Activated CD4-positive, alpha-beta T cell treated with anti-CD3 and anti-CD28 coated beads, Interleukin-2, amount 50 U/mL, for 1 hour (primary cell): ENCODE measurements at places on chromosomes 12 and 14.

DNA sequence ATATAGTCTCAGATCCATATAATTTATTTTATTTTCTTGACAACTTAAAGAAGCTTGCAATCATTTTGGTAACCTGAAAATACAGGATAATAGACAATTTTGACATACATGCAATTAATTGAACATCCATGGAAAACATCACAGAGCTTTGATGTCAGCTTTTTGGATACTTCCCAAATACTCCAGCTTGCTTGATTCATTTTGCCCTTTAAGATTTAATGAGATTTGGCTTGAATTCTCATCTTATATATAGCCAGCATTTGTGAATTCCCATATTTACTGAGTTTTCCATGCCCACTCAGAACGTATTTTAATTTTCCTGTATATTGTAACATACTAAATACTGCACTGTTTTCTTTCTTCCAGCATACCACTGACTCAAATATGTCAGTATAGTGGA is 803.0 kb upstream of the MGAT4C start:
- no peak for DNase-seq

DNA sequence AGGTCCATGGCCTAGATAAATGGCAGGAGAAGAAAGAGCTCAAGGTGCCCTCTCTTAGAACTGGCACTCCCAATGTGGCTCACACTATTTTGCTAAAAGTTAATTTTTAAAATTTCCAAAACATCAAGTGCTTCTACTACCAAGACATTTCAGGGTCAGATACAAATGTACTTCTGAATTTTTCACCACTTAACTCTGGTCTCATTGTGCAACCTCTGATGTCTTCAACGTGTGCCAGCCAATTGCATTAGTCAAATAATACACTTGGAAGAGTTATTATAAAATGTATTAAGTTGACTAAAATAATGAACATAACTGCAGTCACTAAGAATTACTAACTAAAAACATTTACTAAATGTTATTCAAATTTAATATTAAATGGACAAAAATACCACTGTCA is 41.3 kb downstream of the SLC25A47 start:
- no peak for DNase-seq

- no peak for DNase-seq
These were observed 518.3 kb downstream of the NRXN3 start for GRCh38 chr14:78688503-78688902.

DNA sequence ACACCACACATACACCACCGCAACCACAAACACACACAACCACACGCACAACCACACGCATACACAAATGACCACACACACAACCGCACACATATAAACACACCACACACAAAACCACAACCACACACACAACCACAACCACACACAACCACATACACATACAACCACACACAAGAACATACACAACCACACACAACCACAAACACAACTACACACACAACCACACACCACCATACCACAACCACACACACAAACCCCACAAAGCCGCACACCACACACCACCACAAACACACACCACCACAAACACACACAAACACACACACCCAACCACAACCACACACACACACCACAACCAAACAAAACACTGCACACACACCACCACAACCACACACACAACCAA is 107.5 kb upstream of the FZD10 start:
- no peak for DNase-seq

GRCh38 chr12:89239534-89239933 is 112.8 kb downstream of the DUSP6 start:
- DNase-seq, result no peak

DNA sequence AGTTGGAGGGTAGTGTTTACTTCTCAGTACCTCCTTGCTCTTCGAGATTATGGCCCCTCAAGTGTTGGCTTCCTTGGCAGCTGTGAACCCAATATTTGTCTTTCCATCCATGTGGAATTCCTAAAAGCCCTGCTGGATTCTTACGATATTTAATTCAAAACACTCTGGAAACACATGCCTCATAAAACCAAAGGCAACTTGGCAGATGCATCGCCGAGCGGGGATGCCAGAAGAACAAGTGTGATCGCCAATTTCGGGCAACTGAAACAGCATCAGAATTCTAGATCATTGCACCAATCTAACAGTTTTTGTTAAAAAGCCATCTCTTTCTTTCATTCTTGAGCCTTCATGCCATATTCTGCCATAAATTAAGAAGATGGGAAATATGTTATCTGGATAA is 934.4 kb downstream of the AACS start:
- DNase-seq, result no peak

DNA sequence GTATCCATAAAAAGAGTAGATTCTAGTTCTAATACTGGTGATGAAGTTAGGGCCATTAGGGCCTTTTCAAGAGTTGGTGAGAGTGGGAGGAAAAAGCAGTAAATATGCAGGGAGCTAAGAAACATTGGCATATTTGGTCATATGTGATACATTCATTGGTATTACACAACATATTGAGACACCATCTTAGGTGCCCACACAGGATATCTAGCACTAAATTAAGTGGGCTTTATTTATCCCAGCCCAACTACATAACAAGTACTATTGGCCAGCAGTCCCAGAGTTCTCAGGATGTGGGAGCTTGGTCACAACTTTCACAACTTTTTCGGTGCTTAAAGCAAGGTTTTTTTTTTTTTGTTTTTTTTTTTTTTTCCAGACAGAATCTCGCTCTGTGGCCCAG is 2.0 kb upstream of the ING4 start:
- no peak for DNase-seq

DNA sequence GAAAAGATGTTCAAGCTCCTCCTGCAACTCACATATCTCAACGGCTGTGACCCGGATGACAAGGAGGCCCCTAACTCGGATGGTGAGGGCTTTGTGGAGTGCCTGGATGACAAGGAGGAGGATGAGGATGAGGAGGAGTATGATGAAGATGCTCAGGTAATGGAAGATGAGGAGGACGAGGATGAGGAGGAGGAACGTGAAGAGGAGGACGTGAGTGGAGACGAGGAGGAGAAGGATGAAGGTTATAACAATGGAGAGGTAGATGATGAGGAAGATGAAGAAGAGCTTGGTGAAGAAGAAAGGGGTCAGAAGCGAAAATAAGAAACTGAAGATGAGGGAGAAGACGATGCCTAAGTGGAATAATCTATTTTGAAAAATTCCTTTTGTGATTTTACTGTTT is 702 bp downstream of the ANP32D start:
- DNase-seq, result no peak

DNA sequence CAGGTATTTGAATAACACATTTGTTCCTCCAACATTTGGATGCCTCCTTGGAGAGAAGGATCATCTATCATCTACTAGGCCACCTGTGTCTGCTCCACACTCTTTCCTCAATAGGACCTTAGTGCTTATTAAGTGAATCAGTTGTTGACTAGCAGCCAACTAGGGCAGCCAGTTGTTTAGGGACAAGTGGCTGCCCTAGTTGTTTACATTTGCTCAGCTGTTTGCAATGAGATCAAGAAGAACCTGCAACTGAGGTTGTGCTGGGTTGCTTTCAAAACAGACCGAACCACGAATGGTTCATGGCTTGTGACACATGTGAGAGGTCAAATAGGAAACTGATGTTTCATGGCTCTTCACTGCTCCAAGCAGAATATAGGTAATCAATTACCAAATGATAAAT is 53.8 kb downstream of the TMCC3 start:
- DNase-seq, result no peak

DNA sequence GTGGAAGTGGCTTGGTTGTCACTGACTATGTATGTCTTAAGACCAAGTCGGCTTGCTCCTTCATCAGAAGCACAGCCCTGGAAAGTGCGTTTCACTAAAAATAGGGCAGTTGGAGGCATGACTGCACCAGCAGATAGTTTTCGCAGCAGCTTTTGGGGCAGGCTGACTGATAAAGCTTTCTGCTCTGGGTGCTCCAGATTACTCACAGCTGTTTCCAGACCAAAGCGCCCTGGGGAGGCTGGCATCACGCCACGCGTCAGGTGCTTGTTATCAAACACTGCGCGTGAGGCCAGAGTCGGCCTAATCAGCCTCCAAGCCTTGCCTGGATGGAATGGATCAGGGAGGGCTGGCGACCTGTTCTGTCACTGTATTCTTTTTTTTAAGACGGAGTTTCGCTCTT is 13.3 kb upstream of the LRRC10 start:
- no peak for DNase-seq
